ENCODE measurements at places on chromosomes 7 and 10.

GRCh38 chr7:33578166-33578565 is 327.2 kb upstream of the BMPER start:
- DNase-seq: no peak

DNA sequence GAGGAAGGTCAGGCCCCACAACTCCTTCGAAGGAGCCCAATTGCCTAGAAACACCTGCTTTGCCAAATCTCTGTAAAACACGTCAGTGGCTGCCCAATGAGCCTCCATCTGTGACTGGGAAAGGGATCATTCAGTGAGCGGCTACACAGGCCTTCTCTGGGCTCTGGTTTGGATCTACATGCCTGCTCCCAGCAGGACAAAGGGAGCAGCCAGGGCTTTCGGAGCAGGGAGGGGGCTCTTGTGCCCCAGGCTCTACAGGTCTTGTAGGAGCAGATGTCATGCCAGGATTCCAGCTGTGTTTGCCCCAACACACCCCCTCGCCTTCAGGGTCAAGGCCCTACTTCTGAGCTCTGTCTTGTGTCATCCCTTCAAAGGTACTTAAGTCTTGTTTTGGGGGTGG is 73.5 kb downstream of the CLEC2L start:
- no peak for DNase-seq

DNA sequence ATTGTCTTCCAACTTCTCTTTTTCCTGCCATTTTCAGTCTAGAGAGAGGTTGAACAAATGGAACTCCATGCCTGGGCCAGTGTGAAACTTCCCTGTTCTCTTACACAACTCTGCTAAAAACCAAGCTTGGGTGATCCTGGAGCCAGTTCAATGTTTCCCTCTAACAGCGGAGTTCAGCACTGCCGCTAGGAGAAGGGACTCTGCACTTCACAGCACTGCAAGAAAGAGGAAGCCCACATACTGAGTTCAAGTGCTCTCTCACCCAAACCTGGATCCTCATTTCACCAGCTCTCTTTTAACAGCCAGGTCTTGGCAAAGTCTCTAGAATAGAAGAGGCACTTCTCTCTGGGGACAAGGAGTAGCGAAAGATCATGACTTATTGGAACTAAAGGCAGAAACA is 18.8 kb downstream of the FOXI2 start:
- peak; percentile 26 for DNase-seq

GRCh38 chr10:11125004-11125403 is 107.3 kb downstream of the CELF2 start:
- DNase-seq: no peak

DNA sequence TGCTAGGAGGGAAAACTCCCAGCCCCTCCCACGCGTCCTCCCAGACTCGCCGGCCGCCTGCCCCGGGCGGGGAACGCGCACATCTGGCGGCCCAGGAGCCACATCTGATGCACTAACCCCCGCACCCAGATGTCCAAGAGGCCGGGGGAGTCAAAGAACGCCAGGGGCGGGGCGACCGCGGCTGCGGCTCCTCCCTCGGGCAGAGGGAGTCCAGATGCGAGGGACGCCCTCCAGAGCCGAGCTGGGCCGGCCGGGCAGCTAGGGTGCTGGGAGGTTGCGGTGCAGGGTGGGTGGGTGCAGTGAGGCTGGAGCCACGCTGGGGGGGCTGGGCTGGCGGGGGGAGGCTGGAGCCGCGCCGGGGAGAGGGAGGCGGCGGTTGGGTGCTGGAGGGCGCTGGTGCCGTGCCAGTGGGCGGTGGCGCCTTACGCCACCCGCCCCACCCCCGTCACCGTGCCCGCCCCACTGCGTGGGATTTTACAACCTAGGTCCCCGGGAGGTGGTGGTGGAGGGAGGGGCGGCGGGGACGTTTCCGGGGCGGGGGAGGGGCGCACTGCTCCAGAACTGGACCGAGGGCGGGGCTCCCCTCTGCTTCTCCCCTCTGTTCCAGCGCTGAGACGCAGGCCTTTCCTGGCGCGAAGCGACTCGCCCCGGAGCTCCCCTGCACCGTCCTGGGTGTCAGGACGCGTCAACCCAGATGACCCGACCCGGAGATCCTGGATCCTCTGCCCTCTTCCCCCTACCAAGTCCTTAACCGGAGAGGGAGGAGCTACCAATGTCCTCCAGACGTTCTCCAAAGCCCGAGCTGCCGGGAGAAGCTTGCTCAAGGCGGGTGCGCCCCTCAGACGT is 109.1 kb downstream of the REEP3 start:
- DNase-seq: peak; percentile 78

DNA sequence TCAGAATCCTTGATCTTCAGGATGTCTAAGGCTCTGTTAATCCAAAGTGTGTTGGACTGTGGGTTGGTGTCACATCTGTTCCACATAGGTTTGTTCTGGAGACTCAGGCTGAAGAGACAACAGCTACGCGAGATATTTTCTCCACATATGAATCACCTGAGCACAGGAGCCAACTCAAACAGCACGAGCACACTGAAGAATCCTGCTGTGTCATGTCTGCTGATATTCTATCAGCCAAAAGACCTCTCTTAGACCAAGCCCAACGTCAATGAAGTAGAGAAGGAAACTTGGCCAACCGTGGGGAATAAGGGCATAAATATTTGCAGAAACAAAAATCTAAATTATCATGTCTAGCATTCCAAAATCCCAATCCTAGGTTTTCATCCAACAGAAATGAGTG is 2.7 kb upstream of the TASOR2 start:
- no peak for DNase-seq

GRCh38 chr10:12969951-12970350 is 31.6 kb downstream of the CCDC3 start:
- no peak for DNase-seq

DNA sequence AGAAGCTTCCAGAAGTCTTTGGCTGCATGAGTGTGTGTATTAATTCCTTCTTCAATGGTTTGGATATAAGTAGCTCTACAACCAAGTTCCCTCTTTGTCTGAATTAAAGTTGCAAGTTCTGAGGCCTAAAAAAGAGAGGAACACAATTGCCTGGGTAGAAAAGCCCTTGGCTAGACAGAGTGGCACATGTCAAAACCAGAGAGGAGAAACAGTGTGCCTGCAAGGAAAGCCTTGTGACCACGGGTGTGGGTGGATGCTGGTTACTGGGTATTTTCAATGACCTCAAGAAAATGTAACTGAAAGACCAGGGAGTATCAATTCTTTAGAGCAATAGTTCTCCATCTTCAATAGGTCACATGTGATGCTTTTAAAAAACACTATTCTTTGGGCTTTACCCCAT is 148.3 kb downstream of the SVIL start:
- DNase-seq: no peak

DNA sequence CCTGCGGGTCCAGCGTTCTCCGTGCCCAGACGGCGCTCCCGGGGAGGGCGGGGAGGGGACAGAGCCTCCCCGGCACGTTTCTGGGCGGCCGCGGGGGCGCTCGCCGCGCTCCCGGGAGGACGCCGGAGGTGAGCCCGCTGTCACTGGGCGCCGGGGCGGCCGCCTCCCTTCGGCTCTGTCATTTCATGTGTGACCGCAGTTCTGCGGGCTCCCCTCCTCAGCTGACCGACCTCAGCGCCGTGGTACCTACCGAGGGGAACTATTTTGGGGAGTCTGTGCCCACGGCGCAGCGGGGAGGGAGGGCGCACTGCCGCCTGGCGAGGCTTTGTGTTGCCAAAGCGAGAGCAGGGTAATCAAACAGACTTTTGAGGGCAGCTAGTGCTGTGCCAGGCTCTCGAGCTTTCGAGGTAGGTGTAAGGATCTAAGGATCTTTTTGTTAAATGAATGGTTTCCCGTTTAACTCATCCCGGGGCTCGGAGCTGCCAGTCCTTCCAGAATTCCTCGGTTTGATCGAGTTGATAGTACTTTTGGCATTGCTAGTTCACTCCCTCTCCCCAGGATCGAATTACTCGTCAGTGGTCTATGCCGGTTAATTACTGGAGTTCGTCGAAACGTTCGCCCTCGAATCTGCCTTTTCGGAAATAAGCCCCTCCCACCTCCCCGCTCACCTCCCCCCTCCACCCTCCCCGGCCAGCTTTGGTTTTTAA is 1.9 kb downstream of the ARID5B start:
- peak; percentile 66 for DNase-seq

DNA sequence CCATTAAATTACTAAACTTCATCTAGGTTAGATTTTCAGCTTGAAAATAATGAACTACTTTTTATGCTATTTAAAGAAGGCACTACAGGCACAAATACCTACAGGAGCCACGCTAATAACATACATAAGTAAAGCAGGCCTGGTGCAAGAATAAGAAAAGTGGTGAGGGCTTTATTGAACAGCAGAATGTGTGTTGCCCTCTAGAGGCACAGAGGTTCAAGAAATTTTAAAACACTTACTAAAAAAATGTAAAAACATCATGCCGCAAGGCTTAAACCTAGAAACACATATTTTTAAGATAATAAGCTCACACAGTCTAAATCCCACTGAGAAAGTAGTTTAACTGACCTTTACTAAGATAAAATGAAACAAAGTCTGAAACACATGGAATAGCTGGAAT is 20.3 kb downstream of the CACUL1 start:
- no peak for DNase-seq

DNA sequence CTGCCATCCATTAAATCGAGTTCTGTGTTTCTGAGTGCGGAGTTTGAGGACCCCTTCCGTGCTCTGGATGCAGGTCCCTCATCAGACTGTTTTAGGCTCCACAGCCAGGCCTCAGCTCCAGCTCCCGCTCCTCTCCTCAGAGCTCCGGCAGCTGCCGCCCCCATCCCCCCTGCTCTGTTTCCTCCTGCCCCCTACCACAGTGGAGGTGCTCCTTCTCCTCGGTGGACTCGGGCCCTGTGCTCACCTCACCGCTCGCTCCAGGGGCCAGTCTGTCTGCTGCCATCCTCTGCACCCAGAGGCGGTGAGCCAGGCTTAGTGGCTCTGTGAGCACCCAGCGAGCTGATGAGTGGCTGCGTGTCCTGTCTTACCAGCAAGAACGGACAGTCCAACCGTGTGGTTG is 21.4 kb upstream of the PRKAR1B start:
- DNase-seq: no peak

DNA sequence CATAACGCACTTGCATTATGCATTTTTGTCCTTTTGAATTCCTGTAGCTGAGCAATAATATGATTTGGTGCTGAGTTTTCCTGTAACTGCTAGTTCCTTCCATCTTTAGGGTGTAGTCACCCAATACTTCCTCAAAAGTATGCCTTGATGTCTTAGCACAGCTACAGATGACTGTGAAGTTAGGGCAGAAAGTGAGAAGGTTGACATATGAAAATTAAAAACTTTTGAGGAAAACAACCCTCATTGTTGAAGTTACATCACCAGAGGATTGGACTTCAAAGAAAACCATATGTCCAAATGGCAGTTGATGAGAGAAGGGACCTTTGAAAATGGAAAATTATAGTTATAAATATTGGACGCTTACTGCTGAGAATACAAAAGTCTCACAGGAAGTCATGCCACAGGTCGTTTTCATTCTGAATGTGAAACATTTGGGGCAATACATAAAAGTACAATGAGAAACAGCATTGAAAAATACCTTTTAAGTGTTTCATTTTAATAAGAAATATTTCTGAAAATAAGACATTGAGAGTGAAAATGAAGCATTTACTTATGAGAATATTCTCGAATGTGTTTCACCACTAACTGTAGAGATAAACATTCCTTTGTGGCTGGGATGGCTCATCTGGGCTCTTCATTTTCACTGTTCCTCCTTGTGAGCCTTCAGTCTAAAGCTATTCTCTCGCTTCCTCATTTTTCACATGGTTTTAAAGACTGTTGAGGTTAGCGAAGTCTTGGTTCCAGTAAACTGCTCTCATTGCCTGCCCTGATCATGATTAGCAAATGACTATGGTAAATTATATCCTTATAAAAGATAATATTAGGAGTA is 61.4 kb upstream of the NME8 start:
- peak; percentile 43 for DNase-seq

DNA sequence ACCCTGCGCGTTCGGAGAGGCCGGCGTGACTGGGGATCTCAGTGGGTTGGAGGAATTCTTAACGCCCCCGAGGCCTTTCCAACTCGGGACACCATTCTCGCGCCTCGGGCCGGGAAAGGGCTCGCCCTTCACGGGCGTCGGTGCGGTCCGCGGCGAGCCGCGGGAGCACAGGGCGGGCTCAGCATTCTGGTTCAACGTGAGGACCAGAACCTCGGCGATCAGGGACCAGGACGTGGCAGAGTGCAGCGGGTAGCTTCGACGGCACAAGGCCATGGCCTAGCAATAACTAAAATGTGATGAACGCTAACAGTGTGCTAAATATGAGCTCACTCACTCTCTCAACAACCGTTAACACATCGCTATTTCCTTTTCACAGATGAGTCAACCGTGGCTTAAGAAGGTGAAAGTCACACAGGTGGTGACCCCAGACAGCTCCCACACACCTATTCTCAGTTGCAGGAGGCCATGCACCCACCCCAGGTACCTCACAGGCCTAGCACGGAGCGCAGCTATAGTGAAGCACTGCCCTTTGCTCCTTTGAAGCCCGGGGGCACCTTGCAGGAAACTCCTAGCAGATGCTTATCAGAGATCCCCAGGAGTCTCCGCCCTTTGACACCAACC is 4.5 kb upstream of the EMX2 start:
- DNase-seq: no peak

Data from globus pallidus (tissue), 1 donor.